ENCODE measurements at places on chromosomes 11 and 22.

- DNase-seq, result no peak
These were observed 108.2 kb downstream of the EMSY start for GRCh38 chr11:76552987-76553386.

DNA sequence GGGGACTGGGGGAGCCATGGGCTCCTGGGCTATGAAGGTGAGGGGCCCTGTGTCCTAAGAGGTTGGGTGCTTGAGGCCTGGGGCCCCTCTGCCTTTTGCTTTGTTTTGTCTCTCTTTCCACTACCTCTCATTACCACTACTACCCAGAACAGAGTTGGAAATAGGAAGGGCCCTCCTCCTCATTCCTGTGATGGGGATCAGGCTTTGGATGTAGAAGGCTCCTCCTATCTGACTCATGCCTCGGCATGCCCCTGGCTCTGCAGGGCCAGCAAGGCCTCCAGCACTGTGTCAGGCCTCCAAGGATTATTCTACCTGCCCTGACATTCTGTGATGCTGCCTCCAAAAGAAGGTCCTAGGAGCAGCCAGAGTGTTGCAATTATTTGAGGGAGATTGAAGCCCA lies 766 bp downstream of the IZUMO1R start:
- DNase-seq, result no peak

DNA sequence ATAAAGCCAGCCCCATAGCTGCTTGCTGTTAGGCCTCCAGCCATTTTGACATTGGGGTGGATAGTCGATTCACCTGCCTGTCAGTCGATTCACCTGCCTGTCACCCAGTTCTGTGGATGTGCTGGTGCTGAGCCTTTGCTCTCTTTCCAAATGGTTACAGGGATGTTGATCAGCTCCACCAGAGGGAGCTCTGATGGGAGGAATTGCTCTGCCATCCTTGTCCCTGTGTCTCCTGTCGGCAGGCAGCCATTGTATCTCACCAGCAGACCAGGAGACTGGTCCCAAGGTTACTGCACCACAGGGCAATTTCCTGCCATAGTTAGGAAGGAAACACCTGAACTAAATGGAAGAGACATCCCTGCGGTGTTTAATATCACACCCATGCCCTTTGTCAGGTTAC lies 6.1 kb downstream of the MPEG1 start:
- no peak for DNase-seq

- no peak for DNase-seq
These were observed 380.2 kb downstream of the TMEM135 start for GRCh38 chr11:87417951-87418350.

- DNase-seq, result no peak
These were observed 247.3 kb downstream of the MN1 start for GRCh38 chr22:27554106-27554811.
